ENCODE measurements at places on chromosomes 5 and 9.

GRCh38 chr5:161190778-161191177 lies 338.8 kb upstream of the ATP10B start:
- DNase-seq, result no peak

- no peak for DNase-seq
These were observed 10.8 kb downstream of the LCN9 start for GRCh38 chr9:135673941-135674340.

DNA sequence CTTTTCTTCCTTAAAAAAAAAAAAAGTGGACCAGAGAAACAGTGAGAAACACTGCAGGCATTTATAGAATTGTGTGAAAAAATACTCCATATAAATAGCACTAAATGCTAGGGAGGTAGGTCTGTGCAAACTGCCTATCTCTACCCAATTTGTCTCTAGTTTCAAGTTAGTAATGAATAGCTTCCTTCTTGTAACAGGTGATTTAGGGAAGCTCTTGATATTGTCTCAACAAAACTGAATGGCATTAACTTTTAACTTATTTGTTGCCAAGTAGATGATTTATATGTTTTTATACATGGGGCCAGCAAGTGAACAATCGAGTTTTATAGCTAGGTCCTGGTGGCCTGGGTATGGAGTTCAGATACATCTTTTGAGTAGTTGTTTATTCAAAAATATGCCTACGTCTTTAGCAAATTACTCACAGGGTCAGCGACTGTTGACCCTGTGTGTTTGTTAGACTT lies 283.6 kb downstream of the NR3C1 start:
- no peak for DNase-seq

GRCh38 chr5:1661831-1662558 lies 137.6 kb downstream of the MRPL36 start:
- no peak for DNase-seq

GRCh38 chr9:35956651-35957050 lies 1.3 kb downstream of the OR2S2 start:
- DNase-seq, result no peak

DNA sequence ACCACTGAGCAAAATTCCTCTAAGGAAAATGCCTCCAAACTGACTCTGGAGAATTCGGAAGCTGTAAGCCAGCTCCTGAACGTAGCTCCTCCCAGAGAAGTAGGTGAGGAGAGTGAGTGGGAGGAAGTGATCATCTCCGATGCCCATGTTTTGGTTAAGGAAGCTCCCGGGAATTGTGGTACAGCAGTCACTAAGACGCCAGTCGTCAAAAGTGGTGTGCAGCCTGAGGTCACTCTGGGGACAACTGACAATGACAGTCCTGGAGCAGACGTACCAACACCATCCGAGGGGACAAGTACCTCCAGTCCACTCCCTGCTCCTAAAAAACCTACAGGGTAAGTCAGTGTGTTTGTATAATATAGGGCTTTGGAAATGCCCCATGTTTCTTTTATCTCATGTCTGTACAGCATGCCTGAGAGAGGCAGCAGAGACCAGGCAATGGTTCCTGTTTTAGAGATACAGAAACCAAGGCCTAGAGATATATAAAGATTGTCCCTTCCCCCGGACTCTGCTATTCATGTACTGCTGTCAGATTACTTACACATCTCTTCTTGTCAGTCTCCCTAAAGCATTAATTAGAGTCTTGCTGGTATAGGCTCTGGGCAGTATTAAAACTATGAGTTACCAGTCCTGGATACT lies 23.9 kb downstream of the HMGXB3 start:
- DNase-seq, result no peak

GRCh38 chr5:31581498-31582099 lies 49.5 kb downstream of the C5orf22 start:
- no peak for DNase-seq

- no peak for DNase-seq
These were observed 11.9 kb upstream of the EQTN start for GRCh38 chr9:27308691-27309390.

- no peak for DNase-seq
These were observed 193.6 kb downstream of the DRD1 start for GRCh38 chr5:175250426-175250825.

- no peak for DNase-seq
These were observed 52.4 kb downstream of the MEF2C start for GRCh38 chr5:88830567-88830966.

- no peak for DNase-seq
These were observed 45.6 kb downstream of the NNT start for GRCh38 chr5:43648499-43649124.

- no peak for DNase-seq
These were observed 228.7 kb downstream of the NTRK2 start for GRCh38 chr9:84898188-84898587.

DNA sequence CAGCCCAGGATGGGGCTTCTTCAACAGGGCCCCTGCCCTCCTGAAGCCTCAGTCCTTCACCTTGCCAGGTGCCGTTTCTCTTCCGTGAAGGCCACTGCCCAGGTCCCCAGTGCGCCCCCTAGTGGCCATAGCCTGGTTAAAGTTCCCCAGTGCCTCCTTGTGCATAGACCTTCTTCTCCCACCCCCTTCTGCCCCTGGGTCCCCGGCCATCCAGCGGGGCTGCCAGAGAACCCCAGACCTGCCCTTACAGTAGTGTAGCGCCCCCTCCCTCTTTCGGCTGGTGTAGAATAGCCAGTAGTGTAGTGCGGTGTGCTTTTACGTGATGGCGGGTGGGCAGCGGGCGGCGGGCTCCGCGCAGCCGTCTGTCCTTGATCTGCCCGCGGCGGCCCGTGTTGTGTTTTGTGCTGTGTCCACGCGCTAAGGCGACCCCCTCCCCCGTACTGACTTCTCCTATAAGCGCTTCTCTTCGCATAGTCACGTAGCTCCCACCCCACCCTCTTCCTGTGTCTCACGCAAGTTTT lies 23.6 kb downstream of the PCDHGC5 start:
- peak; percentile 79 for DNase-seq

DNA sequence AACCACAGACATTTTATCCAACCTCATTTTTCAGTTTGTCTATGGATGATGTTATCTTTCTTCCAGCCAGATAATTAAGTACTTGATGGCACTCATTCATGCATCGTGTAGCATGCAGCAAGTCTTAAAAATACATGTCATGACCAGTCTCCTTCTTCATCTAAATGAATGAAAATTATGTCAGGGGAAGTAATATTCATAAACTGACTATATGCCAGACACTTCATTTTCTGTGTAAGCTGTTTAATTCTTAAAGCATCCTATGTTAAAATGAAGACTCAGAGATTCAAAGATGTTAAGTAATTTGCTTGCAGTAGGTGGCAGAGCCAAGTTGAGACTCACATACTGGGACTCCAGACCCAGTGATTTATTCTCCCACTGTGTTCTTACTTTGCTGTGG lies 181.7 kb upstream of the CD180 start:
- no peak for DNase-seq

GRCh38 chr5:17732351-17732923 lies 98.2 kb downstream of the TAF11L14 start:
- no peak for DNase-seq

DNA sequence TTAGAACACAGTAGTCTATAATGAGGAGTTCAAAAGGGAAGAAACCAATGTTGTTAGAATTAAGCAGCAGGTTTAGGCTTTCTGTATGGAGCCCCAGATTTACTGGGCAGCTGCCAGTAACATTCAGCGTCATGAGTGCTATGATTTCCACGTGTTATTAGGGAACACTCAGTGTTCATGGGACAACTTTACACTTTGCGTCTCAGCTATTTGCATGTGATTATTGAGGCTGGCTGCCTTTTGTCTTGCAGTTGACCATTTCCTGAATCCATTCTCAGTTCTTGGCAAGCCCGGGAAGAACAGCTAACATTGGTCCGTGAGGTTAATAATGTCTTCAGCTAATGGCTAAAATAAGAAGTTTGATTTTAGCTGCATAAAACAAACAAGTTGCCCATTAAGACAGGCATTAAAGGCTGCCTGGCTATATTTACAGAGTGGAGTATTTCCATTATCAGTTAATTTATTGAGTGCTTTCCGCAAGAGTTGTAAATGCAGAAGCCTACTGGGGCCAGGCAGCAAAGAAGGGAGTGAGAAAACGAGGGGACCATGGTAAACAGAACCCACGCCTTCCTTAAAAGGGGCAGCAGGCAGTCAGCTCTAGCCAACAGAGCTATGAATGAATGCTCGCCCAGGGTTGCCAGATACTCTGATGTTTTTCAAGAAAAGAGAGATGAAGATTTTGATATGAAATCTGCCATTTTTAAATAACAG lies 120.9 kb downstream of the PIP5K1B start:
- DNase-seq, result no peak

DNA sequence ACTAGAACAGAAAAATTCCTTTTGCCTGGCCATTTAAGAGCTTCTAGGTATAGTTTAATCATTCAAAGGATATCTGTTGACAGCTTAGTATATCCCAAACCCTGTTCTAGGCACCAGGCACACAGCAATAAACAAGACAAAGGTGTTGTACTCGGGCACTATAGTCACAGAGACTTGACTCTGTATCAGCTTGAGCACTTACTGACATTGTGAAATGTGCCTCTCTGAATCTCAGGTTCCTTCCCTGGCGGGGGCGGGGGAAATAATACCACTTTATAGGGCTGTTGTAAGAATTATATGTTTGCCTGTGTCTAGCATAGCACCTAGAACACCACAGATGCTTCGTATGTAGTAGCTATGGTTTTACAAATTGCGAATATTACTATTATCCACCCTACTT lies 104.5 kb downstream of the NR6A1 start:
- DNase-seq, result no peak

DNA sequence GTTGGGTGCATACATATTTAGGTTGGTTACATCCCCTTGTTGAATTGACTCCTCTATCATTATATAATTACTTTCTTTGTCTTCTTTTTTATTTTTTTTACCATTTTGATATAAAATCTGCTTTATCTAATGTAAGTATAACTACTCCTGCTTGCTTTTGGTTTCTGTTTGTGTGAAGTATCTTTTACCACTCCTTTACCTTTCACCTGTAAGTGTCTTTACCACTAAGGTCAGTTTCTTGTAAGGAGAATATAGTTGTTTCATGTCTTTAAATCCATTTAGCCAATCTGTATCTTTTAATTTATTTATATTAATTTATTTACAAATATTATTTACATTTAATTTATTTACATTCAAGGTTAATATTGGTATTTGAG lies 33.0 kb downstream of the INSL4 start:
- no peak for DNase-seq

GRCh38 chr5:32474209-32474854 lies 29.8 kb upstream of the ZFR start:
- DNase-seq, result no peak

- no peak for DNase-seq
These were observed 238.1 kb downstream of the ACTL7B start for GRCh38 chr9:108617676-108618075.

DNA sequence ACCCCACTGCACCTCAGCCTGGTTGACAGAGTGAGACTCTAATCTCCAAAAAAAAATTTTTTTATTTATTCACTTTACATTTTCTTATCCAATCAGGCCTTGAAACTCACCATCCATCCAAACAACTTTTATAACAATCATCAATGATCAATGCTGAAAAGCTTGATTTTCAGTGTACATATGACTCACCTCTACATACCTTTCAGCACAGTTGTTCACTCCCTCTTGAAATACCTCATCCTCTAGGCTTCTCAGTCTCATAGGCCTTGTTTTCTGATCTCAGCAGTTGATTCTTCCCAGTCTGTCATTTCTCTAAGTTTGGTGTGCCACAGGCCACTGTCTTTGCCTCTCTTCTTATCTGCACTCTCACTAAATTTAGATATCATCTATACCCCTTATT lies 36.2 kb downstream of the GRIN3A start:
- DNase-seq, result no peak

DNA sequence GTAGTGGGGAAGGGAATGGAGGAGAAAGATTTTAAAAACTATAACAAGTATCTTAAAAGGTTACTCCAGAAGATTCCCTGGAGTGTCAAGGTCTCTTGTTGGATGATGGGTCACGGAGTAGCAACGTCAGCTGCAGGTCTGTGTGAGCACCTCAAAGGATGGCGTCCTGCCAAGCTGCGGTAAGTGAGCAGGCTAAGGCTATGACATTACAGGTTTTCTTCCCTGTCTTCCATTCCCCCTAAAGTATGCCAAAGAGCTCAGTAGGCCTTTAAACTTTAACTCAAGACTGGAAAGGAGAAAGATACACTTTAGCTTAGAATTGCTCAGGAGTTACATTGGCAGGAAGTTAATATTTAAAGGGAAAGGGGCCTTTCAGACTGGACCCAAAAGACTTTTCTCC lies 17.5 kb downstream of the SPOCK1 start:
- DNase-seq, result no peak

DNA sequence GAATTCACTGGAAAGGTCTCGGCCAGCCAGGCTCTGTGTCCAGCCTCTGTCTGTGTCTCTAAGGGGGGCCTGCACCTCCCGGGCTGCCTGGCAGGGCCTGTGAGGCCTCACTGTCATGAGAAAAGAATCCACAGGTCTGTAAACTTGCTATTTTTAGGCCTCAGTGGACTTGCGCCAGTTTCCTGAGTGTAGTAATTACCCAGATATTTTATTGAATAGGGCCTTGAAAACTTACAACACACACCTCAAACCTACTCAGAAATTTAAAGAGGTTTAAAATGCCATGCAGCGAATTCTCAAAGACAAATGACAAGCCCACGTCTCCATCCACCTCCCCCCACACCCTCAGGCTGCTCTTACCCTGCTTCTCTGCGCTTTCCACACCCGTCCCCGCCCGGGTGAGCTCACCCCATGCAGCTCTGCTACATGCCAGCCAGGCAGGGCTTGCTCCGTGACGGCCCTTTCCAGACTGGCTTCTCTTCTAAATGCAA lies 8.8 kb upstream of the TENT4A start:
- no peak for DNase-seq

DNA sequence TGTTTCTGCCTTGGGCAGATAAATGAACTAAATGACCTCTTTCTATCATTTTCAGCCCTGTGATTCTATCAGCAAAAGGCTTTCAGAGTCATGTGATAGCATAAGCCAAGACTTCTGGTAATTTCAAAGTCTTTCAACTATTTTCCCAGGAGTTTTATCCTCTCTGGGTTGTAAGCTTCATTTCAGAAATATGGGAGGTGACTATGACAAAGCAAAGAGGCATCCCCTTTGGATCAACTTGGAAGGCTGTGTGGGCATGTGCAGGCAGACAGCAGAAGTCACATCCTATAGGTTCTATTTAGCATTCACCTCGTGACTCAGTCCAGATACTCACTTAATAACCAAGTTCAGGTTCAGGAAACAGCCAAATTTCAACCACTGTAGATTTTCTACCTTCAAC lies 149.0 kb upstream of the FST start:
- DNase-seq, result no peak

- DNase-seq, result no peak
These were observed 72.1 kb upstream of the GRAMD2B start for GRCh38 chr5:126351153-126351552.

DNA sequence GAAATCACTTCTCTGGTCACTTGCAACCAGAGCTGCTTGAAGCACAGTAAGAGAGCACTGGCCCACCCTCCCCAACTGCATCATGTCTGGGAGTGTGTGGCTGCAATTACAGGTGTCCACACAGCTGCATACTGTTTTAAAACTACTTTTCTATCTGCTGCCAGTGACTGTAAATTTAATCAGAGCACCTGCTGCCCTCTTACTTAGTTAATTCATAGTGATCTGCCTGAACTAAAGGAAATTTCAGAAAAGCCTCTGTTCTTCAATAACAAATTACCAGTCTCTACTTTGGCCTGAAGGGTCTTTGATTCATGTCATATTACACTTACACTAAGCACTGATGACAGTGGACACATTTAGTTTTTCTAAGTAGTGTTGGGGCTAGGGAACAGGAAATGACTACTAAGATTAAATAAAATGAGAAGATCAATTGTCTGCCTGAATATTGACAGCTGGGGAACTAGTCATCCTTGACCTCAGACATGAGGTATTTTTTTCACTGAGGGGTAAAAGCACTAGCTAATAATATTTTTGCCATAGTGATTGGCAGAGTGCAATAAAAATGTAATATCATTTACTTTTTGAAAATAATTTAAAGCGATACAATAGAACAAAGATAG lies 788.9 kb upstream of the GRAMD2B start:
- DNase-seq, result no peak
